BE2C (cell line): ENCODE measurements at places on chromosomes 4 and X.

- no peak for DNase-seq
Observed at GRCh38 chr4:167989815-167990214, 102.5 kb upstream of the ANXA10 start.

- no peak for DNase-seq
Observed at GRCh38 chrX:69189576-69190371, 24.5 kb upstream of the PJA1 start.

DNA sequence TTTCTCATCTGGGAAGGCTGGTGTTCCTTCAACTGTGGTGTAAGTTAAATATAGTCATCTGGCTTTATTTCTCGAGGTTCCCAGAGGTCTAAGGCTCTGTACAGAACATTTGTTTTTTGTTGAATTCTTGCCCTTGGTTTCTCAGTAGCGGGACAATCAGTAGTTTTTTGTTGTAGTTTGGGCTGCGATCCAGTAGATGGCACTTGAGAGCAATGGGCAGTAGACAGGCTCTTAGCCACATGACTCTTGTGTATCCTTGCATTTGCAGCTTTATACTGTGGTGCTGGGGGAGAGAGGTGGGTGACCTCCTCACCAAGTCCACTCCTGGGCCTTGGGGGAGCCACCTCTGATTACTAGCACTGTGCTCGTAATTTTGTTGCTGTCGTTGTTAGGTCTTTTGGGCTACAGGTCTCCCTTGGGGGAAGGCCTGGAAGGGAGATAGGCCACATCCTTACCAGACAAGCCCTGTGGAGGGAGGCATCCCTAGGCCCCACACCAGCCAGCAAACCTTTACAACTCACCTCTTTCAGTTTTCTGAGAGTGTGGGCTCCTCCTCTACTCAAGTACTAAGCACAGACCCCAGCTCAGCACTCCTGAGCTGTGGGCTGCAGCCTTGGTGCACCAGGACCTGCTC is 8.1 kb downstream of the ETDB start:
- DNase-seq: peak; percentile 19

- DNase-seq: no peak
Observed at GRCh38 chr4:173852775-173853174, 322.7 kb upstream of the HAND2 start.

DNA sequence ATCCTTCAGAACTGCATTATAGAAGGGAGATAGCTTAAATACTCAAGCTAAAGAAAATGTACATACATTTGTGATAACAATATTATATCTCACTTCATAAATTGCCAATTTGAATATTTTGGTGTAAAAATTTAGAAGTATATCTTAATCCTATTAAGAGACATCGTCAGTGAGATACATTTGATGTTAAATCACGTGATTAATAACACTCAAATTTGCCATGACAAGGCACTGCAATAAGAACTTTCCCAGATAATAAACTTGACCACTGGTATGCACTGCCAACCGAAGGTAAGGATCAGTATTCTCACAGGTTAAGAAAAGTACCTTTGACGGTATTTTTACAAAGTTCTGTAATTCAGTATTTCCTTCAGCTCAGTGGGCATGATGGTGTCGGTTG is 764.7 kb upstream of the FRG1 start:
- DNase-seq: no peak

DNA sequence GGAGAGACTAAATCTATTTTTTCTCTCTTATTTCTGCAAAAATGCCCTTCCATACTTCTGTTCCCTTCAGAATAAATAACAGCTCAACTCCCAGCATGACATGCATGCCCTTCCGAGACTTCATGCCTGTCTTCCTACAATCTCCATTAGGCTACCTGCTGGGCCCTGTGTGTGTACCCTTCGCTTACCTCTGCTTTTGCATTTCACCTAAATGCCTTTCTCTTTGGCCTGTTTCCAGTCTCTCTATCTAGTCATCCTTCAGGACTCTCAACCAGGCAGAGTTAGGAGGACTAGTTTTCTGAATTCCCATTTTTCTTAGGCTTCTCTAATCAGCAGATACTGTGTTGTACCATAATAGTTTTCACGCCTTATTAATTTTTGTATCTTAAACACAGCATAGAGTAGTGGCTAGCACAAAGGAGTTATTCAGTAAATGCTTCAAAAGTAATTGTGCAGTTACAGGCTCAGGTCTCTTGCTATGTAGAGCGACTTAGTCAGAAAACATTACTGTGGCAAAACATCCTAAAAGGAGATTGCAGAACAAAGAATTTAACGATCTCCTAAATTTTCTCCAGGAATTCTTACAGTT is 20.5 kb downstream of the SEPTIN11 start:
- no peak for DNase-seq
